ENCODE measurements at places on chromosomes 16 and 17. TPM values are rescaled to one million over a fixed set of nuclear protein-coding genes. Genes with fewer than 3 reads are reported as not detected.
A peak's percentile ranks its signal among the peaks of the same experiment; 100 is the strongest.

PDILT gene
- not detected for polyA plus RNA-seq

DNA sequence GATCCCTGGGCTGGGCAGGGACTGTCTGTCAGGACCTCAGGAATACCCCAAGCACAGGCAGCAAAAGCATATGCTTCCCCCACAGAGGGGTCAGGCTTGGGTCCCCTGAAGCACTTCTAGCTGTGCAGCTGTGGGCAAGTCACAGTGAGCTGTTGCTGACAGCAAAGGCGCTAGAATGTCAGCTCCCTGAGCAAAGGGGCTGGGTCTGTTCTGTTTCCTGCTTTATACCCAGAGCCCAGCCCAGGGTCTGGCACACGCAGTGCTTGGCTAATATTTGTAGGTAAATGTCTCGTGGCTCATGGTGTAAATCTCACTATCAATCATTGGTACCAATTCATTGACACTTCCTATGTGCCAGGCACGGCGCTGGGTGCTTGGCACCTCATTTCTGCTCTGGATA lies 16.6 kb upstream of the MPRIP start:
- no peak for DNase-seq

GRCh38 chr17:2363851-2364762 lies 26.8 kb downstream of the SGSM2 start:
- no peak for DNase-seq

PRSS22 gene
- polyA plus RNA-seq, result not detected

GRCh38 chr17:28475151-28475900 lies 1.9 kb downstream of the SLC13A2 start:
- DNase-seq, result no peak

DNA sequence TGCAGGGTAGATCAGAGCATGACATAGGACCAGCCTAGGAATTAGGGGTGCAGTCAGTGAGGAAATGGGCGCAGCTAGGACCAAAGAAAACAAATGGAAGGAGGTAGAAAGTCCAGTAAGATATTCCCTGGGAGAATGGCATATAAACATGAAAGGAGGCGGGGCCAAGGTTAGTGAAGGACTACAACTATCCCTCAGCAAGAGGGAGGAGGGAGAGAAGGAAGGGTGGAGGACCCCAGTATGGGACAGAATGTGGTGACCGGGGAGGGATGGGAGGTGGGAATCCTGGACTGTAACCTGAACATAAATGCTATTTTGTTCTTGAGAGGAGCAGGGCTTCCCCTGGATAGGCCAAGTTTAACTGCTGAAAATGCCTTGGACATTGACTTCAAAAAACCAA lies 22.8 kb downstream of the ITGB3 start:
- no peak for DNase-seq

DNA sequence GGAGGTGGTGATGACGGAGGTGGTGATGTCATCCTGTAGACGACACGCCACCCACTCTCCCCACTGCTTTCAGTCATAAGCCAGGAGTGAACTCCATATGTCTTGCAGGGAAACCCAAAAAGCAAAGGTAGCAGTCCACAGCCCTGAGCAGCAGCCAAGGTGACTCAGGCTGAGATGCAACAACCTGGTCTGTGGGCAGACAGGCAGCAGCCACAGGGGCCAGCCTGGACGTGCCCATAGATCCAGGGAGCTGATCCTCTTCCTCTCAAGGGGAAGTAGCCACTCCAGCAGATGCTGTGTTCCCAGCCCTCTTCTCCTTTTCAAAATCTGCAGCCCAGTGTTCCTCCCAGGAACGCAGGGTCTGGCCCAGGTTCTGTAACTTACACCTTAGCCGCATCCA lies 17.3 kb upstream of the CIITA start:
- DNase-seq, result no peak

PYDC1 gene
- polyA plus RNA-seq, result not detected

GRCh38 chr17:62870030-62870541 lies 62.0 kb upstream of the MARCHF10 start:
- no peak for DNase-seq

GRCh38 chr16:79202977-79203376 lies 397.6 kb downstream of the MAF start:
- no peak for DNase-seq

- DNase-seq, result no peak
Observed at GRCh38 chr17:41691031-41691777, 2.5 kb downstream of the EIF1 start.

- no peak for DNase-seq
Observed at GRCh38 chr17:6464446-6465041, 20.3 kb downstream of the PIMREG start.

GRCh38 chr17:78842881-78843565 lies 2.4 kb upstream of the USP36 start:
- no peak for DNase-seq

DNA sequence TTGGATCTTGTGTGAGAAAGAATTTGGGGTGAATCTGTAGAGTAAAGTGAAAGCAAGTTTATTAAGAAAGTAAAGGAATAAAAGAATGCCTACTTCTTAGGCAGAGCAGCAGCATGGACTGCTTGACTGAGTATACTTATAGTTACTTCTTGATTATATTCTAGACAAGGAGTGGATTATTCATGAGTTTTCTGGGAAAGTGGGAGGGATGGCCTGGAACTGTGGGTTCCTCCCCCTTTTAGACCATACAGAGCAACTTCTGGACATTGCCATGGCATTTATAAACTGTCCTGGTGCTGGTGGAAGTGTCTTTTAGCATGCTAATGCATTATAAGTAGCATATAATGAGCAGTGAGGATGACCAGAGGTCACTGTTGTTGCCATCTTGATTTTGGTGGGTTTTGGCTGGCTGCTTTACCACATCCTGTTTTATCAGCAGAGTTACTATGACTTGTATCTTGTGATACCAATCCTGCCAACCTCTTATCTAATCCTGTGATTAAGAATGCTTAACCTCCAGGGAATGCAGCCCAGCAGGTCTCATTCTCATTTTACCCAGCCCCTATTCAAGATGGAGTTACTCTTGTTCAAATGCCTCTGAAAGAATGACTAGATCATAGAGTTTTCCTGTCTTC lies 58.7 kb downstream of the HSD17B2 start:
- no peak for DNase-seq

DNA sequence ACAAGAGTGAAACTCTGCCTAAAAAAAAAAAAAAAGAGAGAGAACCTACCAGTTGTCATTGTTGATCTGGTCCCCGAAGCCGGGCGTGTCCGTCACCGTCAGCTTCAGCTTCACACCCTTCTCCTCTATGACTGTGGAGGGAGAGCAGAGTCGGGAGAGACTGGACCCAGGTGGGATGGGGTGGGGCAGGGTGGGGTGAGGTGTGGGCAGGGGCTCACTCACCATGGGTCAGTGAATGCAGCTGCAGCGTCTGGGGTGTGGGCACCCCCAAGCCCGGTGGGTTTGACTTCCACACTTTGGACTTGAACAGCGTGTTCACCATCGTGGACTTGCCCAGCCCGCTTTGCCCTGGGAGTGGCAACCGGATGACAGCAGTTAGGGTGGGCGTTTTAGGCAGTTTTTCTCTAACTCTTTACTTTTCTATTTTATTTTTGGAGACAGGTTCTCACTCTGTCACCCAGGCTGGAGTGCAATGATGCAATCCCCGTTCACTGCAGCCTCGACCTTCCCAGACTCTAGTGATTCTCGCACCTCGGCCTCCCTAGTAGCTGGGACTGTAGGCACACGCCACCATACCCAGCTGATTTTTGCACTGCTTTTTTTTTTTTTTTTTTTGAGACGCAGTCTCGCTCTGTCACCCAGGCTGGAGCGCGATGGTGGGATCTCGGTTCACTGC lies 2.2 kb downstream of the SEPTIN12 start:
- no peak for DNase-seq

HCRT gene
- not detected for polyA plus RNA-seq

GRCh38 chr16:1983544-1984346 lies at the start of gene GFER:
Gene GFER, plus strand, starts transcription at chr16:1984193. Its CDS starts 26 bp downstream, at chr16:1984219.
- DNase-seq, result peak; percentile 98

- DNase-seq, result no peak
Observed at GRCh38 chr16:12573300-12573699, 230.4 kb downstream of the CPPED1 start.

GRCh38 chr17:9166788-9167187 lies 145.5 kb downstream of the NTN1 start:
- no peak for DNase-seq

CHD9 gene
- polyA plus RNA-seq, result 40.6 TPM

TAC4 gene
- polyA plus RNA-seq, result not detected

GRCh38 chr17:74547736-74548135 lies 1.8 kb upstream of the CD300C start:
- DNase-seq, result no peak

GRCh38 chr16:24953306-24953705 lies 61.9 kb downstream of the ARHGAP17 start:
- DNase-seq, result no peak

DNA sequence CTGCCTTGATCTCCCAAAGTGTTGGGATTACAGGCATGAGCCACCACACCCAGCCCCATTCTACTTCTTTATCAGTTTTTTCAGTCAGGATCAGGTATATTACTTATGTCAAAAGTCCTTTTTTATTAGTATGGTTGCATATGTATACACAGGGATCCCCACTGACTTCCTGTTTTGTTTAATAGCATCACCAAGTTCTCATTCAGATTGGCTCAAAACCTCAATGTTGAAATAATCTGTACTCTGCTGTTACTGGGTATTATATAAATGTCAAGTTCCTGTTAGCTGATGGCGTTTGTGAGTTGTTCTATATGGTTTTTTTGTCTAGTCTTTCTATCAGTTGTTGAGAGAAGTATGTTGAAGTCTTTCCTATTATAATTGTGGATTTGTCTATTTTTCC lies 168.5 kb downstream of the BCAS3 start:
- no peak for DNase-seq

- DNase-seq, result no peak
Observed at GRCh38 chr17:52986056-52986662, 827.6 kb upstream of the CA10 start.

DNA sequence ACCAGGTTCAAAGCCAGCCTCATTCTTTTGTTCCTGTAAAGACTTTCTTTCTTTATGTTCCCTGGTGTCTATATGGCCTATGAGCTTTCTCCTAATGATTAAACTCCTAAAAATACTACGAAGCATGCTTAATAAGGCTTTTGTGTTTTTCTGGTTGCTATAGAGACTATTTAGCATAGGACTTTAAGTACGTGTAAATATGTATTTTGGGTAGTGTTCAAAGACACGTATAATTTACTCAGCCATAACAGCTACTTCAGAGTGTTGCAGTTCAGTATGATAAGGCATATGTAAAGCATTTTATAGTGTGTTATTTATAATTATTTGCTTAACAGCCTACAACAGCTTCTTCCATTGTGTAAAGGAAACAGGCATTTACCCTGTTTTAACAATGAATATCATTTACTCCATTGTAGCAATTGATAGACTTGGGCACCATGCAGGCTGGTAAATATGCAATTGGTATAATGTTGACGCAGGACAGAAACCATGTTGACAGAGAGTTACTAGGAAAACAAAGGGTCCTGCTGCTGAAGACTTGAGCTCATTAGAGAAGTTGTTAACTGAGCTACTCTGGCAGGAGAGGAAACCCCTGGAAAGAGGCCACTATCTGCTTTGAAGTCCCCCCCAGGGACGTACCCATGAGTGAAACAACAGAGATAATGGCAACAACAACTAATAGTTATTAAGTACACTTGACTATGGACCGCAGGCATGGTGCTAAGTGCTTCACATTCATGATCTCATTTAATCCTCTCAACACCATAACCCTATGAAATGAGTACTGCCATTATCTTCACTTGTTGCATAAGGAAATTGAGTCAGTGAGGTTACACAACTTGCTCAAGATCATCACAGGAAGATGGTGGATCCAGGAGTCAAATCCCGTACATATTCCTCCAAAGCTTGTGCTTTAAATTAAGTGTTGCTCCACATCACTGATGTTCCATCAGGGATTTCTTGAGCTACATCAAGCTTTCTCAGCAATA lies 342.2 kb upstream of the DYNLRB2 start:
- DNase-seq, result no peak

LUC7L gene
- 106 TPM for polyA plus RNA-seq

HEATR9 gene
- not detected for polyA plus RNA-seq

PRR35 gene
- polyA plus RNA-seq, result 0.24 TPM

GPR179 gene
- polyA plus RNA-seq, result not detected

DNA sequence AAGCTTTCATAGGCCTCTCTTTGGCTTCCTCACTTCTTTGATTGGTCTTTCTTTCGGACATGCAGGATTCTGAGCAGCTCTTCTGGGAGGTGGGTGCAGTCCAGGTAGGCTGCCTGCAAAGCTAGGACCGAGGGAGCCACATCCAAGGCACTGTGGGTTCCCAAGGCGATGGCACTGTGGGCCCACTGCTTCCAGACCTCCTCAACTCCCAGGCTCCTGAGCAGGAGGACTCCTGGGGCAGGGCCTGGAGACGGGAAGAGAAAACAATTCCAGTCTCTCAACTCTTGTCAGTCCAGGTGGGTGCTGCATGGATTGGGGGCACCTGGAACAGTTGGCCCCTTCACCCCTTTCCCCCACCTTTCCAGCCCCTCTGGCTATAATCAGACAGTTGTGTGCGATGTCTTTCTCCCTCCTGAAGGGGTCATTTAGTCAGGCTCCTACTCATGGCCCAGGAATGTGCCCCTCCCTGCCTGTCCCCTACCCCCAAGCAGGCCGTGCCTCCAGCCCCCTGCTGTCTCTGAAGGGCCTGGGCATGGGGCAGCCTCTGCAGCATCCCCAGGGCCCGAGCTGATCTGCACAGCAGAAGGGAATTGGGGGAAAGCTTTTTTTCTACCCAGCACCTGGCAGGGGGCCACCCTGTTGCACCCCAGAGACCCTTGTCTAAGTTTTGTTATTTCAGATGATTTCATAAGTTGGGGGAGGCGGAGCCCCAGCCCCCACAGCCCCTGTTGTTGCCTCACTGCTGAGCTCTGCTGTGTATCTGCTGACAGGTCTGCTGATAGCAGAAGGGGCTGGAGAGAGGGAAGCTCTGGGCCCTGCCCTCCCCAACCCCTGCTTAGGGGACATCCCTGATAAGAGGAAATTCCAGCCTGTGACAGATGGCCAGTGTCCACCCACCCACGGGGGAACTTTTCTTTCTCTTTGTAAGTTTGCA lies 330.3 kb downstream of the SEC14L1 start:
- peak; percentile 77 for DNase-seq

DNA sequence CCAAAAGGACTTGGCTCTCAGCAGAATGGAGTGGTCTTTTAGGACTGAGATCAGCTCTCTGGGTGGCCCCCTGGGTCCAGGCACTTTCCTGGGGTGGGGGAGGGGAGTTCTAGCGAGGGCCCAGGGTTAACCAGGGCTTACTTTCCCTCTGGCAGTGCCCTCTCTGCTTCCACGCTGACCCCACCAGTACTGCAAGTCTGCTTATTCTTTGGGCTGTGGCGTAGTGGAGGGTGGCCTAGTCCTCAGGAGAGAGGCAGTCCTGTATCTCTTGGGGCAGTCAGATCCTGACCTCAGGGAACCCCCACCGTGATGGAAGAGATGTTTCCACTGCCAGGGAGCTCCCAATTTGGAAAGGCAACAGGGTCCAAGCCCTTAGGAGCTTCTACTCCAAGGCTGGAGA lies 79.4 kb downstream of the CCDC182 start:
- no peak for DNase-seq

SLFN14 gene
- 2.6 TPM for polyA plus RNA-seq

- no peak for DNase-seq
Observed at GRCh38 chr17:62140836-62141235, 75.8 kb upstream of the MED13 start.

RAMP2 gene
- not detected for polyA plus RNA-seq

GRCh38 chr16:75908331-75909117 lies 182.2 kb upstream of the CPHXL start:
- DNase-seq, result peak; percentile 0

OTOP3 gene
- not detected for polyA plus RNA-seq

RNF222 gene
- not detected for polyA plus RNA-seq
